NCI-H460 (cell line): ENCODE measurements at places on chromosomes 1 and 21.

DNA sequence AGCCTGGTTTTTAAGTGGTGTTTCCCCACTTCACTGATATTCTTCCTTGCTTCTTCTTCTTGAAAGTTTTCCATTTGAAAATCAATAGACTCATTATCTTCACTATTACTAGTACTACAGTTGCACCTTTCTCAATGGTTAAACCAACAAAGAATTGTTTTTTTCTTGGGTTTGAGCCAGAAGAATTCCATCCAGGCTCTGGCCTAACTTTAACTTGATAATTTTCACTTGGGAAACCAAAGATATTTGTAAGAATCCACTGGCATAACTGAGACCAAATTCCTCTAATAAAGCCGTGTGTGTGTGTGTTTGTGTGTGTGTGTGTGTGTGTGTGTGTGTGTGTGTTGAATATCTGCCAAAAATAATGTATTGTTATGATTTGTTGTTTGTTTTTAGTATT is 103.2 kb downstream of the SGIP1 start:
- DNase-seq = no peak

GRCh38 chr1:78045926-78046778 is at the start of gene GIPC2:
Gene GIPC2, plus strand, starts transcription at chr1:78045966. Its CDS starts 129 bp downstream, at chr1:78046095.
- DNase-seq = no peak

GRCh38 chr1:223233410-223234169 is 90.5 kb upstream of the TLR5 start:
- no peak for DNase-seq

DNA sequence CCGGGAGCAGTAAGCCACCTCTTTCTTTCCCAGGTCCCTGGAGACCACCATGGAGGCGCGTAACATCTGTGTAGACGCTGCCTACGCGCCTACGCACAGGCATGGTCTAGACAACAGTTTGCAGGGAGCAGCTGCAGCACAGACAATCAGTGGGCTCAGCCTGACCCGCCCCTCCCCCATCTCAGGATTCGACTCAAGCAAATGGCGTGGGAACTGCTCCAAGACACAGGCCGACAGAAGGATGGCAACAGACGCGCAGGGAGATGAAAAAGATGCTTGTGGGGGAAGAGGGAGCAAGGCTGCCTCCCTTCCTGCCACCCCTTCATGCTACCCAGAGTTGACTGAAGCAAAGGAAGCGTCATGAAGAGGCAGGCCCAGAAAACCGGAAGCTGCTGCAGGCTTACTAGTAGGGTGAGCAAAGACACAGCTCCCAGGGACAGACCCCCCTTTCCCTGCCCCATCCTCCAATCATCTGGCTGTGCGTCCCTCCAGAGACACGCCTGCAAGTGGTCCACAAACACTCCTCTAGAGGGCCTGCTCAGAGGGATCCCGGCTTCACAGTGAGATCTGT is 19.5 kb downstream of the STK40 start:
- no peak for DNase-seq

DNA sequence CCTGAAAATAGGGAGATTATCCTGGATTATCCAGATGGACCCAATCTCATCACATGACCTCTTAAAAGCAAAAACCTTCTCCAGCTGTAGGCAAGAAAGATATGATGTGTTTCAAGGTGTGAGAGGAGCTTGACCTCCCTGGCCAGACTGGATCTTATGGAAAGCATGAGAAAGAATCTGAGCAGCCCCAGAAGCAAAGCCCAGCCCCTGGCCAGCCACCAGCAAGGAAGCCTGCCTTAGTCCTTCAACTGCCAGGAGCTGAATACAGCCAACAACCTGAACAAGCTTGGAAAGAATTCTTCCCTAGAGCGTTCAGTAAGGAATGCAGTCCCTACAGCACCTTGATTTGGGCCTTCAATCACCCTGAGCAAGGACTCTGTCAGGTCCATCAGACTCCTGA is 375.0 kb upstream of the CHRM3 start:
- DNase-seq = no peak

DNA sequence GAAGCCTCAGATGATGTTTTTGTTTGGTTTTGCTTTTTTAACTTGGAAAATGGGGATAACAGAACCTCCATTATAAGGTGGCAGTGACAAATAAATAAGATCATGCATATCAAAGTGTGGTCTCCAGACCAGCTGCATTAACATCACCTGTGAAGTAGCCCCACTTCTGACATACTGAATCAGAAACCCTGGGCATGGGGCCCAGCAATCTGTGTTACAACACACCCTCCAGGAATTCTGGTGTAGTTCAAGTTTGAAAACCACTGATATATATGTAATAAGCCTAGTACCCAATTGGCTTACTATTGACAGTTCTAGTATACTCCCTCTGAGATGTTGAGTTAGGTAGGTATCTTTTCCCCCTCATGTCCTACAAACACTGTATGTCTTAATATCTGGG is 24.1 kb upstream of the RNF19B start:
- no peak for DNase-seq

DNA sequence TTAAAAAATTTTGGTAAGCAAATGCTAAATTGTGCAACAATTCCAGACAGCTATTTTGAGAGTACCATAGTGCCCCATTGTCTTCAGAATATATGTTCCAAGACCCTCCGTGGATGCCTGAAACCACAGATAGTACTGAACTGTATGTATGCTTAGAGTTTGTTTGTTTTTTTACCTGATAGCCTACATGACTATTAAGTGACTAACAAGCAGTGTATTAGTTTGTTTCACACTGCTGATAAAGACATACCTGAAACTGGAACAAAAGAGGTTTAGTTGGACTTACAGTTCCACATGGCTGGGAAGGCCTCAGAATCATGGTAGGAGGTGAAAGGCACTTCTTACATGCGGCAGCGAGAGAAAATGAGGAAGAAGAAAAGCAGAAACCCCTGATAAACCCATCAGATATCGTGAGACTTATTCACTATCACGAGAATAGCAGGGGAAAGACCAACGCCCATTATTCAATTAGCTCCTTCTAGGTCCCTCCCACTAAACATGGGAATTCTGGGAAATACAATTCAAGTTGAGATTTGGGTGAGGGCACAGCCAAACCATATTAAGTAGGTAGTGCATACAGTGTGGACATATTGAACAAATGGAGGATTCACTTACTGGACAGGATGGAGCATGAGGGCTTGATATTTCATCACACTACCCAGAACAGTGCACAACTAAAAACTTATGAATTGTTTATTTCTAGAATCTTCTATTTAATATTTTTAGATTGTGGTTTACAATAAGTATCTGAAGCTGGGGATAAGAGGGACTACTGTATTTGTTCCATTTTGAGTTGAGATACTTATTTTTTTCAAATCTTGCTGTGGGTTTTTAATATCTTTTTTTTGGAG is 78.5 kb downstream of the LHX9 start:
- DNase-seq = no peak

DNA sequence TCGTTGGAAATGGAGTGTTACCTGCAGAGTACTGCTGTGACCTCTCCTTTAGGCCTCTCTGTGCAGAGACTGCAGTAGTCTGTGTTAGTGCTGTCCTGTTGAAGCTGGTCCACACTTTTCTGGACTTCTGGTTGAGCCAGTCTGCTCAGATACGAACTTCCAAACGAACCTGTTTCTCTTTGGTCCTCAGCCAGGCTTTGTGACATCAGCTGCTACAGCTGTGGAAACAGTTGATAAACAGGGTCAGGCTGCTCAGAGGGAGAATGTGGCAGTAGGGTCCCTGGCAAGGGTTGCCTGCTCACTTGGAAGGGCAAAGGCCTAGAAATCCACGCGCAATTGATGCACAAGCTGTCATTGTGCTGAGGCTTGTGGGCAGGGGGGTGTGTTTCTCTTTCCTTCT is 98.8 kb downstream of the NOS1AP start:
- no peak for DNase-seq

- no peak for DNase-seq
Observed at GRCh38 chr1:57644667-57645066, 220.8 kb upstream of the DAB1 start.

- DNase-seq = no peak
Observed at GRCh38 chr1:204093421-204093717, 20.5 kb downstream of the SOX13 start.

DNA sequence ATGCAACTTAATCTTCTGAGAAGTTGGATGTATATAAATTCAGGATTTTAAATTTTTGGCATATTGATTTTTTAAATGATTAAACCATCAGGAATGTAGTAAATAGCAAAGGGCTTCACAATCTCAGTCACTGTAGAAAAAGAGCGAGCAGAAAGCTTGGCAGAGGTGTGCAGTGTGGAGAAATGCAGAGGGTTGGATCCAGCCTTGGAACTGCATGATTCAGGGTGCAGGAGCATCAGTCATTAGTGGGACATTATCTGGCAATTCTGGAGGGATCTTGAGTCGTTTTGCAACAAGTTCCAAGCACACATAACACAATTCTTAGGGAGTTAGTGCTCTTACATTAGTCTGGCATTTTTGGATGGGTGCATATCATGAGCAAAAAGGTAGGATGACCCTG is 267.9 kb downstream of the PLA2G4A start:
- no peak for DNase-seq

GRCh38 chr1:88462096-88462487 is 222.0 kb upstream of the PKN2 start:
- DNase-seq = no peak

- DNase-seq = no peak
Observed at GRCh38 chr1:185350027-185350442, 33.0 kb upstream of the IVNS1ABP start.

DNA sequence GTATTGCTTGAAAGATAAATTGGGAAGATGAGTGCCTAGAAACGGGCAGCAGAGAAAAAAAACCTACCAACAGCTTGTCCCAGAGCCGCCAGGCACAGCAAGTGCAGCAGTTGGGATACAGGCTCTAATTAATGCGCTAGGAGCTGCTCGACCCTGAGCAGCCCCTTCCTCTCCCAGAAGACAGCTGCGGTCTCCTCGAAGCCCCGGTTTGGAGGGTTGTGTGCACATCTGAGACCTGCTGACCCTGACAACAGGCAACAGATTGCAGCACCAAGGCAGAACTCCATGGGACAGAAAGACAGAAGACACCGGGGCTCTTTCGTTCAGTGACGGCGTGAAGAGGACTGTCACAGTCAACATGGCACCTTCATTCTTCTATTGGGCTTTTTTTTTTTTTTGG is 101.4 kb downstream of the TSEN15 start:
- DNase-seq = no peak

- no peak for DNase-seq
Observed at GRCh38 chr1:160453443-160453842, 53.1 kb downstream of the VANGL2 start.

DNA sequence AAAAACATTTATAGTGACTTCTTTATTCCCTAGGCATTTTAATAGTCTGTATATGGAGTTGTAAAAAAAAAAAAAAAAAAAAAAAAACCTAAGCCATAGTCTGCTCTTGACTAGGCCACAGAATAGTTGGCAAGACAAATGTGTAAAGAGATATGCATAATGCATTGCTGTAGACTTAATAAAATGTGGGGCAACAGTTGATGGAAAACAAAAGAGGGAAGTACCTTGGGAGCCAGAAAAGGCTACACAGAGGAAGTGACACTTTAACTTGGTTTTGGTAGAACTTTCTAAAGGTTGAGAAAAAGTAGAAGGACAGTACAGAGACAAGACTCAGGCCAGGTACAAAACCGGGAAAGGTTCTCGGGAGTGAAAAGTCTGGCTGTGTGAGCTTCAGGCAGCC is 802.9 kb upstream of the ADAMTS5 start:
- DNase-seq = no peak

GRCh38 chr1:16302709-16303627 is 49.3 kb downstream of the FBXO42 start:
- DNase-seq = no peak

GRCh38 chr21:42556960-42557359 is 43.3 kb downstream of the SLC37A1 start:
- no peak for DNase-seq

- peak; percentile 75 for DNase-seq
Observed at GRCh38 chr1:151060007-151060656, at the start of gene MLLT11. Gene MLLT11, plus strand, starts transcription at chr1:151060397. Its CDS starts 6,828 bp downstream, at chr1:151067225.

DNA sequence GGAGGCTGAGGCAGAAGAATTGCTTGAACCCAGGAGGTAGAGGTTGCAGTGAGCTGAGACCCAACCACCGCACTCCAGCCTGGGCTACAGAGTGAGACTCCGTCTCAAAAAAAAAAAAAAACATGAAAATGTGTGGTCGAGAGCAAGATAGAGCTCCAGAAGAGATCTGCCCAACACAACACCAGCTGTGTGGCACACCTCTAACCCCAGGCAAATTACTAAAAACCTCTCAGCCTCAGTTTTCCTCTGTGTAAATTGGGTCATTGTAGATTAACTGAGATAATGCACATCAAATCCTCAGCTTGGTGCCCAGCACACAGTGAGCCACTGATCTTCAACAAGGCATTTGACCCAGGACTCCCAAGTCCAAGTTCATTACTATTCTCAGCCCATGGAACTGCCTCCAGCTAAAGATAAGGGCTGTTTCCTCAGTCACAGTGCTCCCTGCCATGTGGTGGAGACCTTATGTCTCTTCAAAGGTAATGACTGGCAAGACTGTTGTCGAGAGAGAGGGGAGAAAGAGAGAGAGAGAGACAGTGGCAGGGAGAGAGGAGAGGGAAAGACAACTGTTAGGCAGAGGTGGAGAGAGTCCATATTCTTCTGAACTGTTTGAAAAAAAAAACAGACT is 58.1 kb downstream of the PTP4A2 start:
- DNase-seq = no peak

DNA sequence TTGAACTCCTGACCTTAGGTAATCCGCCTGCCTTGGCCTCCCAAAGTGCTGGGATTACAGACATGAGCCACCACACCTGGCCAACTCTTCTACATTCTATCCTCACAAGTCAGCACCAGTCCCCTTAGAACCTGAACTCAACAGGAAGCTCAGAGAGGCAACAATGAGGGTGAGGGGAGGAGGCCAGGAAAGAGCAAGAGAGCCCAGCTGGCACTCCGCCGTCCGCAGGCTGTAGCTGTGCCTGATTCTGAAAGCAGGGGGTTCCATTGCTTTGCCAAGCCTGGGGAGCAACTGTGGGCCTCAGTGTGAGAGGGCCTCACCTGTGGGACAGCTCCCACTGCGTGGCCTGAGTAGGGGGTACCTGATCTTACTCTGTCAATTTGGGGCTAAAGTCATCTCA is 18.7 kb downstream of the STK40 start:
- no peak for DNase-seq

GRCh38 chr1:117585086-117585485 is 20.8 kb upstream of the TENT5C start:
- DNase-seq = no peak

- DNase-seq = no peak
Observed at GRCh38 chr1:159839116-159839849, 12.6 kb downstream of the SLAMF8 start.

DNA sequence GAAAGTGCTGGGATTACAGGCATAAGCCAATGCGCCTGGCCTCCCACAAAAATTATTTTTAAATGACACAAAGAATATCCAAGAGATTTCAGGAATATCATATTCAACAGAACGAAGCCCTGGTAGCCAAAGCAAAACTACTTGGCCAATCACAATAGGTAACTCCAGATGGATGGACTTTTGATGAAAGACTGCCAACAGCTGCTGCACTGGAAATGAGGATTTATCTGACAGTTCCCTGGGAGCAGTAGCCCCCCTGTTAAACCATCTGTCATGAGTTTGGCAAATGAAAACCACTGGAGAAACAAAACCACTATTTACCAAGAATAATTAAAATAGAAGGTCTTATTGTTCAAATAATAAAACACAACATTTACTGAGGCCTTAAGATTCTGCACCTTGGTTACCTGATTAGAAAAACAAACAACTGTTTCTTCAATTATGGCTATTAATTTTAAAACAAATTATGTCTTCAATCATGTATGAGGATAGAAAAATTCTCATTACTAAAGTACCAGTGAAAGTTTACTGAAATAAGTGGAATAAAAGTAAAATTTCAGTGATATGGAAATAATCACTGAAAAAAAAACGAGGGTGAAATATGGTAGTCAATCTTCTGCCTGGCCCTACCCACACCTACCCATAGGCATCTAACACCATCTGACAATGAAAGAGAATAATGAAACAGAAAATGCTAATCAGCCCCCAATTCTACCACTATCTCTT is 34.3 kb upstream of the PSMG1 start:
- DNase-seq = no peak
